Activated naive CD8-positive, alpha-beta T cell treated with anti-CD3 and anti-CD28 coated beads for 36 hours (primary cell): ENCODE measurements at places on chromosomes 6 and 20. TPM values are rescaled to one million over a fixed set of nuclear protein-coding genes. Genes with fewer than 3 reads are reported as not detected.
A peak's percentile ranks its signal among the peaks of the same experiment; 100 is the strongest.

The RAET1G gene
- not detected for total RNA-seq

GRCh38 chr6:118469468-118469867, 78.6 kb upstream of the PLN start:
- DNase-seq = no peak

DNA sequence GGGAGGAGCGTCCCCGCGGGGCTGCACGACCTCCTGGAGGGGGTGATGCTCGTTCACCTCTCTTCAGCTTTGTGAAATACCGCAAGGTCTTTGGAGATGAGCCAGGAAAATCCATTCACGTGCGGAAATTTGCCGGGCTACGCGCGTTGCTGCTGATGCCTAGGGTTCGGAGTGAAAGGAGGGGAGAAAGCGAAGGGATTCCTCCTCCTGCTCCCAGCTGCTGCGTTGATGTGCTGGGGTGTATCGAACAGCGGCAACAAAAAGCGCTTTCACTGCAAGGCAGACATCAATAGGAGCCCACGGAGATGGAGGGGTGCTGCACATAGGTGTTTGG, 391 bp upstream of the B3GAT2 start:
- peak; percentile 10 for DNase-seq

GRCh38 chr20:57964011-57964862, 254.4 kb upstream of the PMEPA1 start:
- no peak for DNase-seq

- no peak for DNase-seq
Measured at GRCh38 chr6:111718326-111718725, 112.6 kb upstream of the TRAF3IP2 start.
